ENCODE measurements at places on chromosomes 6 and 20. TPM values are rescaled to one million over a fixed set of nuclear protein-coding genes. Genes with fewer than 3 reads are reported as not detected.

PIM1 gene
- 412 TPM for total RNA-seq

PI3 gene
- total RNA-seq = not detected

SLC35A1 gene
- total RNA-seq = 14.7 TPM

TAGAP gene
- 60.3 TPM for total RNA-seq

GRCh38 chr6:24666097-24666640 lies 530 bp downstream of the TDP2 start:
- peaks cover 62% of the 10 kb centered on the region for H3K36me3 ChIP-seq
- peak overlapping the region; percentile 84 for H3K4me3 ChIP-seq
- no peak for DNase-seq
- no peaks in the 10 kb centered on the region for H3K27me3 ChIP-seq
- peak overlapping the region; percentile 92 for H3K27ac ChIP-seq

DNA sequence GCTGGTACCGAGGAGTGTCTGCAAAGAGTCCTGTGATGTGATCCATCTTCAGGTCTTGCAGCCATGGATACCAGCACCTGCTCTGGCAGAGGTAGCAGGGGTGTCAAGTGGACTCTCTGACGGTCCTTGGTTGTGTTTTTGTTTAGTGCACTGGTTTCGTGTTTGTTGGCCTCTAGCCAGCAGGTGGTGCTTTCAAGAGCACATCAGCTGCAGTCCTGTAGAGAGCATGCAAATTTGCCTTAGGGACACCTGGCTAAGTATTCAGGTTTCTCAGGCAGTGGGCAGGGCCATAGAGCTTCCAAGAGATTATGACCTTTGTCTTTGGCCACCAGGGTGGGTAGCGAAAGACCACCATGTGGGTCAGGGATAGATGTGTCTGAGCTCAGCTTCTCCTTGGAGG lies 14.5 kb upstream of the RGS17 start:
- no peak for DNase-seq
- no peaks in the 10 kb centered on the region for H3K36me3 ChIP-seq
- no peak overlapping the region for H3K27ac ChIP-seq
- no peaks in the 10 kb centered on the region for H3K27me3 ChIP-seq
- H3K4me1 ChIP-seq = no peaks in the 10 kb centered on the region

GRCh38 chr6:109121411-109121810 lies 26.1 kb downstream of the CEP57L1 start:
- H3K27me3 ChIP-seq = no peaks in the 10 kb centered on the region
- H3K4me1 ChIP-seq = peaks cover 17% of the 10 kb centered on the region
- H3K36me3 ChIP-seq = peaks cover 5% of the 10 kb centered on the region
- no peak overlapping the region for H3K27ac ChIP-seq

DNA sequence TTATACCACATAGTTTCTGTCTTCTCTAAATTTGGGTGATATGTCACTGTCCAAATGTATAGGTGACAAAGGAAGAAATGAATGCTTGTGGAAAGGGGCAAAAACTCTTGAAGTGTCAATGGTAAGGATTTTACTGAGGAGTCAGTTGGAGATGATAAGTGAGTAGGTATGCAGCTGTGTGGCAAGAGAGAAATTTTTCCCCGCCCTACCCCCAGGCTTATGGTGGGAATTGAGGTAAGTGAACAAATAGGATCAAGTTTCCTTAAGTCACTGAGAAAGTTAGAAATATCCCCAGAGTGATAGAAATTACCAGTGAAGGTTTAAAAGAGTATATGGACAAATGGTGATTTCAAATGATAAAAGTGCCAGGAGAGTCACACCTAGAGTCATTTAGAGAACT lies 11.8 kb downstream of the DSE start:
- H3K27ac ChIP-seq = no peak overlapping the region
- peaks cover 5% of the 10 kb centered on the region for H3K4me1 ChIP-seq
- no peak overlapping the region for H3K4me3 ChIP-seq

GRCh38 chr6:167647737-167648470 lies 178.8 kb upstream of the AFDN start:
- no peak for DNase-seq
- H3K36me3 ChIP-seq = no peaks in the 10 kb centered on the region
- H3K27ac ChIP-seq = no peak overlapping the region
- H3K4me3 ChIP-seq = no peak overlapping the region
- no peaks in the 10 kb centered on the region for H3K4me1 ChIP-seq
- no peaks in the 10 kb centered on the region for H3K27me3 ChIP-seq

- no peaks in the 10 kb centered on the region for H3K27me3 ChIP-seq
- H3K4me1 ChIP-seq = peaks cover 7% of the 10 kb centered on the region
- H3K27ac ChIP-seq = no peak overlapping the region
- H3K4me3 ChIP-seq = no peak overlapping the region
- H3K36me3 ChIP-seq = no peaks in the 10 kb centered on the region
These were observed 816.7 kb upstream of the FLRT3 start for GRCh38 chr20:15154070-15154469.

GRCh38 chr6:128363020-128363813 lies 157.2 kb downstream of the PTPRK start:
- no peak overlapping the region for H3K27ac ChIP-seq
- no peaks in the 10 kb centered on the region for H3K27me3 ChIP-seq
- H3K4me1 ChIP-seq = no peaks in the 10 kb centered on the region

- H3K4me3 ChIP-seq = no peak overlapping the region
- DNase-seq = no peak
These were observed 32.4 kb upstream of the FAM135A start for GRCh38 chr6:70380771-70381416.

DNA sequence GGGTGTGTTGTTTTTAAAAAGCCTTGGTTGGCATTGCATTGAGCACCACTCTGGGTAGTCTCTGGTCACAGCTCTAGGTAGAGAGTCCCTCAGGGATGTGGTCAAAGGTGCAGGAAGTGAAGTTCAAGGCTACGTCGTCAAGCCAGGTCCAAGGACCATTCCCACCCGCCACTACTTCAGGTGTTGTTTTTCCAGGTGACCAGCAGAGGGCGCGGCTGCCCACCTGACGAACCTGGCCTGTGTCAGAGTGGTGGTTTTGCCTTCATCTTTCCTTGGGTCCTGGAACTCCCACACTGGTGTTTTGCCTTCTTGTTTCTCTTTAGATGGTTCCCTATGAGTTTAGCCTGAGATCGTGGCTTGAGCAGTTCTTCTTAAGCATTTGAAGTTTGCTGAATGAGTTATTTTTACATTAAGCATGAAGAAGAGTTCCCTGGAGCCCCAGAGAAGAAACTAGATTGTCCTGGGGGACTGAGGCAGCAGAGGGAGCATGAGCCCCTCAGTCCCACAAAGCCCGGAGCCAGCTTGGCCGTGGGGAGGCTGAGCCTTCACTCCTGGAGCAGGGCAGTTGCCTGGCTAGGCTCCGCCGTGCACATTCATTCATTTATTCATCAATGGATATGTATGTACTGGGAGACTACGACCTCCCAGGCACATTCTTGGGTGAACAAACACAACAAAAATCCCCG lies 5.6 kb upstream of the PHACTR3 start:
- no peaks in the 10 kb centered on the region for H3K36me3 ChIP-seq
- H3K27ac ChIP-seq = no peak overlapping the region
- H3K4me1 ChIP-seq = peaks cover 2% of the 10 kb centered on the region
- peaks cover 45% of the 10 kb centered on the region for H3K27me3 ChIP-seq
- peak; percentile 30 for DNase-seq

- H3K27me3 ChIP-seq = peaks cover 58% of the 10 kb centered on the region
- H3K27ac ChIP-seq = peak overlapping the region; percentile 64
- no peak overlapping the region for H3K4me3 ChIP-seq
These were observed 25.4 kb downstream of the SLC17A9 start for GRCh38 chr20:62977613-62978560.

DNA sequence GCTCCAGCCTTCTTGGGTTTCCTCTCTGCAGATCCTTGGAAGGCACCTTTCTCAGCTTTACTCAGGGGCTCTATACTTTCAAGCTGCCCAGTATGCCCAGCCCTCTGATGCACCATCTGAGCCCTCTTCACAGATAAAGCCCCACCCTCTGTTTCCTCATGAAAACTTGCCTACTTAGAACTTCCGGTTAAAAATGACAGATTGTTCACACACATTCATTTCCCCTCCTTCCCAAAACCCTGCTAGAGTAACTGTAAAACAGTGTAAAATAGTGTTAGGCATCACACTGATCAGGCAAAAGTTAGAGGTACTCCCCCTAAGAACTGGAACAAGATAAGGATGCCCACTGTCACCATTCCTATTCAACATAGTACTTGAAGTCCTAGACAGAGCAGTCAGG lies 14.0 kb upstream of the GCM1 start:
- no peaks in the 10 kb centered on the region for H3K36me3 ChIP-seq
- no peak overlapping the region for H3K27ac ChIP-seq
- no peak for DNase-seq
- peaks cover 7% of the 10 kb centered on the region for H3K4me1 ChIP-seq

DNA sequence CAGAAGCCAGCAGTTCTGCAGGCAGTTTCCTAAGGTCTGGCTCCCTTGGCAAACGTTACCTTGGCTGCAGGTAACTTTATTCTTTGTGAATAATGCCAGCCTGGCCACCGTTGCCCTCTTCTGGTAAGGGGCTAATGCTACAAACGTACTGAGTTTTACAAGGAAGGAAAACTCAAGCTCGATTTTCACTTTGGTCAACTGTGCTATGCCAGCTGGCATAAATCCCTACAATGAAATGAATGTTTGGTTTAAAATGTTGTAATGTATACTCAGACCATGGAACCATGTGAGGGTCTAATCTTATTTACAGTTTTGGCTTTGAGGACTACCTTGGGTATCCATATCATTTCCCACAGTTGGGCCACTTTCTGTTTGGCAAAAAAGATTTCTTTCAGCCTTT lies 101.4 kb downstream of the SLX4IP start:
- DNase-seq = peak; percentile 57
- peaks cover 14% of the 10 kb centered on the region for H3K4me1 ChIP-seq
- no peak overlapping the region for H3K4me3 ChIP-seq
- no peaks in the 10 kb centered on the region for H3K27me3 ChIP-seq
- no peak overlapping the region for H3K27ac ChIP-seq

- no peak overlapping the region for H3K4me3 ChIP-seq
- no peak overlapping the region for H3K27ac ChIP-seq
These were observed 15.2 kb downstream of the COX4I2 start for GRCh38 chr20:31652917-31653396.

DNA sequence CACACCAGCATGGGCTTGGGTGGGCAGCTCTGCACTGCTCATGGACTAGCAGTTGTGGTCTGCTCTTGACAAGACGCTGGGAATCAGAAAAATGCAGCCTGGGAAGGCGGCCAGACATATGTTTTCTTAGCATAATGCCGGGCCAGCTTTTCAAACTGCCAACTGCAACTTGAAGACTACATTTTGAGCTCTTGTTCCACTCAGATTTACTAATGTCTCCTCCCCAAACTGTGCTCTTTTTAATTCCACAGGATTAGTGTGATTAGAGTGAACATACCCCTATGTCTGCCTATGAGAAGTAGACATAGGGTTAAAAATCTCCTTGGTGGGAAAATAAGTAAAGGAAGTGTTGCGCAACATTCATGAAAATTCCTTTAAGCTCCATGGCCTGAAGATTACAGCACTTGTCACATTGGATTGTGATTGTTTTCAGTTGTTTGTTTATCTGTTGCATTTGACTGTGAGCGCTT lies 5.3 kb upstream of the FNDC1 start:
- H3K27ac ChIP-seq = no peak overlapping the region
- H3K4me3 ChIP-seq = no peak overlapping the region
- peaks cover 9% of the 10 kb centered on the region for H3K4me1 ChIP-seq
- no peaks in the 10 kb centered on the region for H3K36me3 ChIP-seq
- H3K27me3 ChIP-seq = peaks cover 58% of the 10 kb centered on the region

- H3K4me1 ChIP-seq = peaks cover 51% of the 10 kb centered on the region
- peaks cover 2% of the 10 kb centered on the region for H3K36me3 ChIP-seq
- DNase-seq = no peak
- no peaks in the 10 kb centered on the region for H3K27me3 ChIP-seq
- H3K4me3 ChIP-seq = no peak overlapping the region
These were observed 40.4 kb upstream of the ARG1 start for GRCh38 chr6:131532580-131533039.

GRCh38 chr20:47859278-47859677 lies 74.0 kb upstream of the SULF2 start:
- H3K36me3 ChIP-seq = no peaks in the 10 kb centered on the region
- DNase-seq = no peak
- no peak overlapping the region for H3K27ac ChIP-seq
- no peak overlapping the region for H3K4me3 ChIP-seq

DNA sequence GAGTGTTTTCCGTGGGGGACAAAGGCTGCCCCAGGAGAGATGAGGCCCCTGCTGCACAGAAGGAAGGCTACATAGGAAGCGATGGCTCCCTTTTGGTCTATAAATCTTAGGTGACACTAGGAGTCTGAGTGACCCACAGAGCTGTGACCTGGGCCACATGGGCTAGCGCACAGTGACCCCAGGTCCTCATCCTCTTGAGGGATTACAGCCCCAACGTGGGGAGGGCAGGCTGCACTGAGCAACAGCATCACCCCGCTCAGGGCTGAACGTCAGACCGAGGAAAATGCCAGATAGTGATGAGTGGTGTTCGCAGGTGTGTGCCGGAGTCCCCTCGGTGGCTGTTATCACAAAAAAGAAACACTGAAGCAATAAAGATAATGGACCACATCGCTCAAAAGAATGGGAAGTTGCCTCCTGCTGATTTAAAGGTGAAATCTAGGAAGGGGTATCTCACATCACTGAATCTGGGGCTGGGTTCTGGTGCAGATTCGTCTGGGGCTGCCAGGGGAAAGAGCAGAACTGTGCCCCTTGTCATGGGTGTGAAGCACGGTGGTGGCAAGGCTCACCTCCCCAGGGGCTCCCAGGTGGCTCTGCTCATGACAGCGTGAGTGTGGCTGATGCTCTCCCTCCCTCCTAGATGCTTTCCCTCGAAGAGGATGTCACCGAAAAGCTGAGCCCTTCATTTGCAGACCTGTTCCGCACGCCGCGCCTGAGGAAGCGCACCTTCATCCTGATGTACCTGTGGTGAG lies 14.5 kb downstream of the SLC22A1 start:
- H3K4me3 ChIP-seq = no peak overlapping the region
- peaks cover 9% of the 10 kb centered on the region for H3K4me1 ChIP-seq
- no peaks in the 10 kb centered on the region for H3K27me3 ChIP-seq
- no peak overlapping the region for H3K27ac ChIP-seq
- DNase-seq = no peak

GRCh38 chr20:1964659-1965405 lies 29.0 kb downstream of the PDYN start:
- no peak overlapping the region for H3K27ac ChIP-seq
- peak overlapping the region; percentile 8 for H3K4me3 ChIP-seq
- H3K4me1 ChIP-seq = peaks cover 8% of the 10 kb centered on the region

GRCh38 chr6:22222469-22222868 lies 74.4 kb downstream of the PRL start:
- H3K36me3 ChIP-seq = no peaks in the 10 kb centered on the region
- H3K27ac ChIP-seq = no peak overlapping the region
- no peak for DNase-seq
- H3K27me3 ChIP-seq = no peaks in the 10 kb centered on the region
- no peaks in the 10 kb centered on the region for H3K4me1 ChIP-seq

- H3K27ac ChIP-seq = no peak overlapping the region
- H3K4me1 ChIP-seq = no peaks in the 10 kb centered on the region
- H3K27me3 ChIP-seq = peaks cover 14% of the 10 kb centered on the region
- H3K4me3 ChIP-seq = no peak overlapping the region
- no peaks in the 10 kb centered on the region for H3K36me3 ChIP-seq
- DNase-seq = no peak
These were observed 137.7 kb upstream of the HEY2 start for GRCh38 chr6:125611573-125612344.

DNA sequence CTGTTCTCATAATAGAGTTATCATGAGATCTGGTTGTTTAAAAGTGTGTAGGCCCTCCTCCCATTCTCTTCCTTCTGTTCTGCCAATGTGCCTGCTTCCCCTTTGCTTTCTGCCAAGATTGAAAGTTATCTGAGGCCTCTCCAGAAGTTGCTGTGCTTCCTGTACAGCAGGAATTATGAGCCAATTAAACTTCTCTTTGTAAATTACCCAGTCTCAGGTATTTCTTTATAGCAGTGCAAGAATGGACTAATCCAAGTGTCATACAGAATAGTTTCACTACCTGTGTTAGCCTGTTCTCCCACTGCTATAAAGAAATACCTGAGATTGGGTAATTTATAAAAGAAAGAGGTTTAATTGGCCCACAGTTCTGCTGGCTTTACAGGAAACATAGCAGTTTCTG lies 100.0 kb downstream of the CD24 start:
- H3K36me3 ChIP-seq = no peaks in the 10 kb centered on the region
- DNase-seq = no peak
- H3K27ac ChIP-seq = no peak overlapping the region
- H3K27me3 ChIP-seq = peaks cover 4% of the 10 kb centered on the region
